ENCODE measurements at places on chromosomes 4 and X.

DNA sequence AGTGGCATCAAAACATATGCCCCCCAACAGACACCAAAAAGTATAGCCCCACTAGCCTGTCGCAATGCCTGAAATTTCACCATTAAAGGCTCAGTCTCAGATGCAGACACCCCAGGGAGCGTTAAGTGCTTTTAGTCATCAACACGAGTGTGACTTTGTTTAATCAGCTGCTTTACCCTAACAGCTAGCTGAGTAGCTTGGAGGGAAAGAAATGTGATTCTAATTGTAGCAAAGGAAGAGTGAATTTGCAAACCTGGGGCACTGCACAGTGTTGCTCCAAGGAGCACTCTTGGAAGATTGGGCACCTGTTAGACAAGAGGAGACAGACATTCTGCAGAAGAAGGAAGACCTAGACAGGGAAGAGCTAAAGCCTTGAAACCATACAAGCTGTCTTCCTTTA, 145.1 kb downstream of the BEND2 start:
- DNase-seq: no peak

DNA sequence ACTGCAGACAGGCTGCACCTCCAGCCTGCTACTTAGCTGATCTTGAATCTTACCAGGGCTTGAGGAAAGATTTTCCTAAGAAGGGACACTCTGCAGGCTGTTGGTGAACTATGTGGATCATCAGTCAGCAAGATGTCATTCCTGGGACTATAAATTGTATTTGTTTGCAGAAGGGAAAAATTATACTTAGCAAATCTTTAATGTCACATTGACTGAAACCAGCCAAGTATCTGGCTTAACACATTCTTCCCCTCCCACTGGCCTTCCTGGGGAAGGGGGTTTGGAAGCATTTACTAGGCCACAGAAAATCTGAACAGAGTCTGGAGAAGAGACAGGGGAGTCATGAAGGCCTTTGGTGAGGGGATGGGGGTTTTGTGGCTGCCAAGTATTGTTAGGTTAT, 156.7 kb upstream of the EOLA2 start:
- no peak for DNase-seq

GRCh38 chr4:164706675-164707074, 47.3 kb upstream of the SMIM31 start:
- no peak for DNase-seq

- DNase-seq: no peak
These were observed 34.5 kb downstream of the RPS6KA6 start for GRCh38 chrX:84153538-84153937.

DNA sequence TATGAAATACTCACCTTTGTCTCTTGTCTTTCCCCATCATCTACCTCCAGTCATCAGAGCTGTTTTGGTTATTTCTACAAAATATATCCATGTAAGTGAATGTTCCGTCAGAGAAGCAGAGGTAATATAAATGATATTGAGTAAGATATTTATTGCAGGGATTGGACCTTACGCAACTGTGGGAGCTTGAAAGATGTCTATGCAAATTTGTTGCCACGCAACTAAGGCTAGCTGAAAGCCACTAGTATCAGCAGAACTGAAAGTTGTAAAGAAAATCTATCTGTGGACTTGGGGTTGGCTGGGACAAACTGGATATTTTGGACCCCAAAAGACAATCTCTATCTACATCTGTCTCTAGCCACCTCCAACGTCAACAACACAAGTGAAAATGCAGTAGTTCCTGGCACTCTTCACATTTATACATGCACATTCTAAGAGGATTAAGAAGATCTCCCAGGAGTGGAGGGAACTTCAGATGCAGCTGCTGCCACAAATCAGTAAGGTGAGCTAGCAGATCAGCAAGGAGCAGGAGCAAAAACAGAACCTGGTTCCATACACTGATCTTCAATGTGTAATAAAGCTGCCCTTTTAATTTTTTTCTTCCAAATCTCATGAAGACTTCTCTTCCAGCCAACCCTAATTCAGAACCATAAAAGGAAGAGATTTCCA, 8.5 kb upstream of the CCSER1 start:
- DNase-seq: no peak

- no peak for DNase-seq
These were observed 155.2 kb downstream of the SMIM20 start for GRCh38 chr4:26069218-26069617.

DNA sequence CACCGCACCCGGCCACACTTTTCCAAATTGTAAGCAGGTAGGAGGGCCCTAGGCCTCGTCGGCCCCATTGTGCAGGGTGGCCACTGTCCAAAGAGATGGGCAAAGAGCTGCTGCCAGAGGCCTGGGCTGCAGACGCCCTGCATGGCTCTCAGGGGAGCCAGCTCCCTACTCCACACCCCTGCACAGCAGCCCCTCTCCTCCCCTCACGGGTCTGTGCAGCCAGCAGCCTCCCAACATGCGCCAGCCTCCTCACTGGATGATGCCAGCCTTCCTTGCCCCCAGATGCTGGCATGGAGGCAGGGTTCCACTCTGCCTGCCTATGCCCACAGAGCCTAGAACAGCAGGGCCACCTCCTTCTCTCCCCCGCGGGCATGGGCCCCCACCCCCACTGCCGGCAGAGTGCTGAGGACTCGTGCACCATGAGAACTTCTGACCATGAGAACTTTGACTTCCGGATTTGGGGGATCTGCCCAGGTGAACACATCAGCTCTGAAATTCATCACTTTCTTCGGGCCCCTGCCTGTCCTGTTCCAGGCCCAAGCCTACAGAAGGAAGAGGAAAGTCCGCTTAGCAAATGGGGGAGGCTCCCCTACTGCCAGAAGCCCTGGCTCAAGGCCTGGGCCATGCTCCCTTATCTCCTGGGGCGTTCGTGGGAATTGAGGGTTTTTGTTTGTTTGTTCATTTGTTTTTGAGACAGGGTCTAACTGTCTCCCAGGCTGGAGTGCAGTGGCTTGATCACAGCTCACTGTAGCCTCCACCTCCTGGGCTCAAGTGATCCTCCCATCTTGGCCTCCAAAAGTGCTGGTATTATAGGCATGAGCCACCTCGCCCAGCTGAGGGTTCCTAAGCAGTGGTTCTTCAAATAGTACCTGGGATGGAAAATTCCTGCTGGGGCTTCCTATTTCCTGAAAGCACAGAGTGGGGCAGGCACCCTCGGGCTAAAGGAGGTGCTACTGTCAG, 8.0 kb downstream of the IRAK1 start:
- no peak for DNase-seq

GRCh38 chr4:48409203-48409602, 67.9 kb downstream of the SLAIN2 start:
- no peak for DNase-seq

DNA sequence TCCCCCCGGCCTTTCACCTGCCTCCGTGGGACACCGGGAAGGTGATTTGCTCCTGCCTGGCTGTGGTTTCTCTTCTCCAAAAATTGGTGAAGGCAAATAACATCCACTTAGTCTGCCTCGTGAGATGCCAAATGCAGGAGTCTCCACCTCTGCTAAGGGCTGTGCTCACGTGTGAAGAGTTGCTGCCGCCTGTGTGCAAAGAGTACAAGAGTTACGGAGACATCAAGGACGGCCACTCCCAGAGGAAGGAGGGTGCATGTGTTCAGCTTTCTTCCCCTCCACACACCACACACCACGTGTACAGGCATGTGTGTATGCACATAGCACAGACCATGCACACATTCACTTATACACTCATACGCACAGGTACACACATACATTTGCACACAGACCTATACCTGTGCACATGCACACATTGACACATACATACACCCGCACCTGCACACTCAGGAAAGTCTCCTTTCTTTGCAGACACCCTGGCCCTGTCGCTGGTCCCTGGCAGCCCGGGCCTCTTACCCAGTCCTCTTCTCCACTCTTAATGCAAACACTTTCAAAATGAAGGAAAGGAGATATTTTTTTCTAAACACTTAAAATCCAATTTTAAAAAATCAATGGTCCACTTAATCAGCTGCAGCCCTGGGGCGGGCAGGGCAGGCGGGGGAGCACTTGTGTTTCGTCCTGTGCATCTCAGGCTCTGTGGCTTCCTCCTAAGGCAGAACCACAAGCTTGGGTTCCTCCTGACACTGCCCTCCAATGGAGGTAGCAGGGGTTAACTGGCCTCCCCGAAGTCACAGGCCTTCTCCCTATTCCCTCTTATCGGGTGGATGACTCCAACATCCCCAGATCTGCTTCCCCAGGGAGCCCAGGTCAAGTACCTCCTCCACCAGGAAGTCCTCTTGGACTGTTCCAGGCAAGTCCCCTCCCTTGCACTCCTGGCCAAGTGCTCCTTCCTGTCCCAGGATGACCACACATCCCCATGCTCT, 103.0 kb downstream of the CPZ start:
- DNase-seq: no peak

- no peak for DNase-seq
These were observed 1.7 kb upstream of the BMP2K start for GRCh38 chr4:78774417-78774816.

DNA sequence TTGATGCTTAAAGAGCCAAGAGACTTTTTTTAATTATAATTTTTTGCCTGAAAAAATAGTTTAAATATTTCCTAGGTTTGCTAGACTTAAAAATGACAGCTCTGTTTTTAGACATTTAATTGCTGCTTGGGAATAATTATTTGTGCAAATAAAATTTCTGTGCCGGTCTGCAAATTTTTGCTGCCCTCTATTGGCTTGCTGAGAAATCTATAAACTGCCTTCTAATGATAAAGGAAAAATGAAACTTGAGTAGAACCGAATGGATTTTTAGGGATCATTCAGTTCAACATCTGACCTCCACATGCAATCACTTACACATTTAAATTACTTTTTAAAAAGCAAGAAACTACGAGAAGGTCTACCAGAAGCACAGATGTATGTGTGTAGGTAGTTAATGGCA, 434.0 kb downstream of the FAM133A start:
- no peak for DNase-seq

- no peak for DNase-seq
These were observed 527.0 kb downstream of the GRID2 start for GRCh38 chr4:92830771-92831170.

- no peak for DNase-seq
These were observed 675.1 kb downstream of the GRXCR1 start for GRCh38 chr4:43567644-43568043.

DNA sequence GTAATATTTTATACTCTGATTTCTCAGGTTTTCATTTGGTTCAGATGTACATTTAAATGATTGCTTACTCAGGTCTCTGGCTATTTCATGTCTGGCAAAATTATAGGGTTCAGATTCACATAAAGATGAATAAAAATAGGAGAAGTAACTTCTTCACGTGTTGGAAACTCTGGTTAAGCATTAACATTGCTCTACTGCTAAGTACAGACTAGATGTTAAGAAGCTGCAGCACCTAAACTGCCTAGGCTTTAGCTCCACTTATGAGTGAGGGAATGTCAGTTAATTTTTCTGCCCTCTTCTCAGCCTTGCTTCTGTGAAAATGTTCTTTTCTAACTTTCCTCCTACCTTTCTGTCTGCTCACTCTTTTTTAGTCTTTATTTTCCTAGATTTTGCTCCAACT, 361.2 kb downstream of the ARAP2 start:
- no peak for DNase-seq

DNA sequence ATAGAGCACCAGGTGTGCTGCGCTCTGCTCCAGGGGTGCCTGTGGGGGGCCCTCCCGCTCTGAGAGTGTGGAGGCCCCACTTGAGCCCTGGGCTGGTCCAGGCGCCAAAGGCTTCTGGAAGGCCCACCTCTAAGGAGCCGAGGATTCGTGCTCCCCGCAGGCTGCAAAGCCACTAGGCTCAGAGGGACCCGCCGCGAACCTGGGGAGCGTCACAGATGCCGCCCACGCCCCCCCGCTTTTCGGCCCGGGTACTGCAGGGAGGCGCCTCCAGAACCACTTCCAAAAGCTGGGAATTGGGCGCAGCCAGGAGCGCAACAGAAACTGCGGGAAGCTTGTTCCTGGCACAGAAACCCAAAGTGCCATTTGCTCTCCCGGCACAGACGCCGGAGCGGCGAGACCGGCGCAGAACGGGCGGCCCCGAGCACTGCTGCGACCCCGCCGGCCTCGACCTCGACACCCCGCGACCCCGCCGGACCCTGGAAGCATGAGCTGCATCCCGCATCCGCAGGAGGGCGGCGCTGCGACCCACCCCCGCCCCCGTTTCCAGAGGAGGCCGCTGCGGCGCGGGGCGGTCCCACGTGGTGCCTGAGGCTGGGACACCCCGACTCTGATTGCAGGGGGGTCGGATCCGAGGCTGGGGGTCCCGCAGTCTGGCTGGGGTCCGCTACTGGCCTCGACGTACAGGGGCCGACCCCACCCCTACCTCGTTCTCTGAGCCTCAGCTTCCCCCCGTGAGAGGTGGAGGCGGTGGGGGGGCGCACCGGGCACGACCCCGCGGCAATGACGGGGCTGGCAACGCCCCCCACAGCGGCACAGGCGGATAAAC, 30.8 kb downstream of the CPLX1 start:
- DNase-seq: no peak

DNA sequence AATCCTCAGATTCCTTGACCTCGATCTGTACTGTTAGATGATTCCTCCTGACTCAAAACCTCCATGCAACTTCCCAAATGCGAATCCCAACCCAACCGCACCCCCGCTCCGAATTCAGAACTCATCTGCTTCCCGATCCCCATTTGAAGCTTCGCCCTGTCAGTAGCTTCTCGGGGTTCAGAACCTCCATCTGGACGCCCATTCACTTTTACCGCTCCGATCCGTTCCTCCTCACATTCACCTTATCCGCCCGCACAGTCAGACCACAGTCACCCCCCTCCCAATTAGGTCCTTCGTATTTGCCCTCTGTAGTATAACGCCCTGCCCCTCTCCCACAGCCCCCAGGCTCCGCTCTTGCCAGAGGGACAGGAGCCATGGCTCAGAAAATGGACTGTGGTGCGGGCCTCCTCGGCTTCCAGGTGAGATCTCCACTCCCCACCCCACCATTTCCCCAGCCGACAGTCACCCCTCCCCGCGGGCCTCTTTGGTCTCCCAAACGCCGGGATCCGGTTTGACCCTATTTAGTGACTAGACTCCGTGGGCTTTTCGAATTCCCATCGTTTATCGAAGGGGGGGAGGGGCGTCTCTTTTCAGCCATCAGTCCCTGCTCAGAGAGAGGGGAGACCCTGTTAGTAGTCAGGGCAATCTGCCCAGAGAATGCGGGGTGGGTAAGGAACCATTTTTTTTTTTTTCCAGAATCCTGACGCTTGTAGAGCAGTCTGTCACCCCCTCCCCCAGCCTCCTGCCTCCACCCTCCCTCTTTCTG, 691 bp downstream of the MAGED1 start:
- DNase-seq: peak; percentile 23

DNA sequence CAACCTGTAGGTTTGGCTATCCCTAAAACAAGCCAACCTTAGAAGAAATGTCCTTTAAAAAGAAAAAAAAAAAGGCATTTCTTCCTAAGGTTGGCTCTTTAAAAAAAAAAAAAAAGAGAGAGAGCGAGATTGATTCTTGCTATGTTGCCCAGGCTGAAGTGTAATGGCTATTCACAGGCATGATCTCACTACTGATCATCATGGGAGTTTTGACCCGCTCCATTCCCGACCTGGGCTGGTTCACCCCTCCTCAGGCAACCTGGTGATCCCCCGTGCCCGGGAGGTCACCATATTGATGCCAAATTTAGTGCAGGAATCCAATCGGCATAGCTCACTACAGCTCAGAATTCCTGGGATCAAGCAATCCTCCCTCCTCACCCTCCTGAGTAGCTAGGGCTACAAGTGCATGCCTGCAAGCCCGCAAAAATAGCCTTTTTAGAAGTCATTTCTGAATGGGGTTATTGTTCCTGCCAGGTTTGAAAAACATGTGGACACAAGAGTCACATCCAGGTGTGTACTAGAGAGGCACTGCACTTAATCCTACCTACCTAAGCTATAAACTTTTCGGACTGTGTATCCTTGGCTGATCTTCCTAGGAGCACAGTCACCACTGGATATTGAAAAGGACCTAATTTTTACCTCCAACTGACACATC, 61.4 kb upstream of the ZCCHC13 start:
- DNase-seq: no peak

GRCh38 chr4:94641702-94642560, 115.8 kb upstream of the BMPR1B start:
- no peak for DNase-seq

Measured in activated CD8-positive, alpha-beta T cell treated with anti-CD3 and anti-CD28 coated beads, Interleukin-2, amount 10 ng/mL, durations not matched to agents 7 days and 5 days (primary cell).